ENCODE measurements at places on chromosomes 12 and 14.
A peak's percentile ranks its signal among the peaks of the same experiment; 100 is the strongest.

- H3K36me3 ChIP-seq = no peaks in the 10 kb centered on the region
- DNase-seq = no peak
- H3K4me1 ChIP-seq = no peaks in the 10 kb centered on the region
- H3K27me3 ChIP-seq = no peaks in the 10 kb centered on the region
- no peak overlapping the region for H3K4me3 ChIP-seq
Measured at GRCh38 chr12:96879301-96879700, 27.8 kb upstream of the NEDD1 start.

GRCh38 chr12:106840243-106840642, 65.8 kb downstream of the RIC8B start:
- peaks cover 24% of the 10 kb centered on the region for H3K36me3 ChIP-seq
- H3K27ac ChIP-seq = no peak overlapping the region
- no peaks in the 10 kb centered on the region for H3K27me3 ChIP-seq
- no peaks in the 10 kb centered on the region for H3K4me1 ChIP-seq

GRCh38 chr14:75549169-75549568, 26.9 kb downstream of the BATF start:
- H3K36me3 ChIP-seq = no peaks in the 10 kb centered on the region
- no peak for DNase-seq
- no peak overlapping the region for H3K4me3 ChIP-seq

DNA sequence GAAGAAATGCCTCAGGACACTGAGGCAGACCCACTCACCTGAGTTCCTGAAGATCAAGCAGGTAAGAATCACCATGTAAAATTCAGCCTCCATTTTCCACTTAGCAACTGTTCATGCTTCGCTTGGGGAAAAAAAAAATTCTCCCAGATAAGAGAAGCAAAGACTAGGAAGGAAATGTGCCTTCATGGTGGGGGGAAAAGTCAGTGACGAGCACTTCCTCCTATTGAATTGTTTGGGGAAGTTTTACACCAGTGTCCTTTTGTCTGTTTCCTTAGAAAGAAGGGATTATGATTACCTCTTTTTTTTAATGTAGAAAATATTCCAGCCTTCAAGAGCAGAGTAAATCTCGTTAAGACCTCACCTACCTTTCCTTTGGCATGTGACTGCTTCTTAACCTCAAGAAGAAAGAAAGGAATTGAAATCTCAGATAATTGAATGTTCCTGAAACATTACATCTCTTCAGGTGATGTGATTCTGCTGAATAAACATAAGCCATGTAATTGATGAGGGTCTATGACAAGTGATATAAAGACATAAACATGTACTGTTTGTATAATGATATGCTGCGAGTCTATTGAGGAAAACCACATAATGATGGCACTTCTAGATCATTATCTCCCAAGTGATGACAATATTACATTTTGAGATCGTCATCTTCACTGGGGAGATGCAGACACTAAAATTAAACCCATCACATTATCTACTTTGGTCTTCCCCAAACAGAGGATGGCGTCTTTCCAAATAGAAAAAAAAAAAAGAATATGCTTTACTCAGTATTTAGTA, at the start of gene PTPRB:
Gene PTPRB, minus strand, starts transcription at position 127 of the 783 bp plus-strand sequence. Its CDS starts 34 bp downstream, at position 93.
- H3K4me3 ChIP-seq = peak within 1 kb of the TSS; percentile 44
- no peaks in the 10 kb centered on the region for H3K36me3 ChIP-seq
- no peaks in the 10 kb centered on the region for H3K4me1 ChIP-seq
- DNase-seq = no peak
- no peaks in the 10 kb centered on the region for H3K27me3 ChIP-seq
